ENCODE measurements at places on chromosomes 5 and 9.

- no peak for DNase-seq
These were observed 31.3 kb downstream of the SPRY4 start for GRCh38 chr5:142293486-142293885.

DNA sequence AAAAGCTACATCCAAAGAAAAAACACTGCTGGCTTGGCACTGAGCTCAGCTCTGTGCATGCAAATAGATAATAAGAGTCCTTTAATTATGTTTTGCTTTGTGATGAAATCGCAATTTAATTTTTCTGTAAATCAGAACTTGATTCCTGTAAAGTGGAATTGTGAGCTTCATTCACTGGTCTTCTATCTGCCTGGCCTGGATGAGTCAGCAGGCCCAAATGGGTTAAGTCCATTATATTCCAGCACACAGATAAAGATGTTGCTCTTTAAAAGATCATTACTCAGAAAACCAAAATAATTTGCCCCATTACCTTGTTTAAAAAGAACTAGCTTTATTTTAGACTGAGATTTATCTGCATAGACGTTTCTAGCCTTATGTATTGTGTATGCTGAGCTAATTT is 90.4 kb downstream of the CARTPT start:
- DNase-seq, result no peak

- no peak for DNase-seq
These were observed 28.8 kb upstream of the TTLL11 start for GRCh38 chr9:122121931-122122330.

DNA sequence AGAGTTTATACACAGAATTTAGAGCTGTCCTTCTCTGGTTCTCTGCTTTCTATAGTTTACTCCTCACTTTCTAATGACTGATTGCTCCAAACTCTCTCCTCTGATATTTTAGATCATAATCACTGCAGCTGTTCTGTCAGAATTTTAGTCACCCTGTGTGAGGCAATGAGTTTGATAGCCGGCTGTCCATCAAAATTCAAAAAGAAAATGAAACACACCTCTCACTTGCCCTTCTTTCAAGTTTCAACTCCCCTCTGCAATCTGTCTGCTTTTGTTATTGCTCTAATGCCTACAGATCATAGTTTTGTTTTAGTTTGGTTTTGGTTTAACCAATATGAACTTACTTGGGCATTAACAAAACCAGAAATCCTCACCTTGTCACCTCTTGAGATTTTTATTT is 23.3 kb upstream of the ABLIM3 start:
- DNase-seq, result no peak

GRCh38 chr9:104527109-104527508 is at the start of gene OR13C4:
OR13C4 (minus strand) TSS chr9:104527209; CDS start chr9:104527209, 0 bp downstream.
- no peak for DNase-seq

- no peak for DNase-seq
These were observed 1.8 kb downstream of the GZMA start for GRCh38 chr5:55104036-55104772.

DNA sequence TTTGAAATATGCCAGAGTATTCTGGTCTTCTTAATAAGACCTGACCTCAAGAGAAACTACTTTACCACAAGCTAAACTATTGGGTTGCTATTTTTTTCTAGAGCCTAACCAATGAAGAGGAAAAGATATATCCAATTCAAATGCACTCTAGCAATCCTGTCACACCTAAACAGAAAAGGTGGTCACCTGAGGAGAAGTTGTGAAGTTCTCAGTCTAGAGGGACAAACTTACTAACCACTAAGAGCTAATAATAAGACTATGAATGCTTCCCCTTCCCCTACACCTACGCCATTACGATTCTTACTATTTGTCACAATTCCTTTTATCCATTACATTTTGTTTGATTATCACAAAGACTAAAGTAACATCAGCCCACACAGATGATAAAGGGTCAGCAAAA is 29.7 kb downstream of the RLN2 start:
- no peak for DNase-seq

- DNase-seq, result no peak
These were observed 35.3 kb downstream of the EQTN start for GRCh38 chr9:27261517-27262211.

DNA sequence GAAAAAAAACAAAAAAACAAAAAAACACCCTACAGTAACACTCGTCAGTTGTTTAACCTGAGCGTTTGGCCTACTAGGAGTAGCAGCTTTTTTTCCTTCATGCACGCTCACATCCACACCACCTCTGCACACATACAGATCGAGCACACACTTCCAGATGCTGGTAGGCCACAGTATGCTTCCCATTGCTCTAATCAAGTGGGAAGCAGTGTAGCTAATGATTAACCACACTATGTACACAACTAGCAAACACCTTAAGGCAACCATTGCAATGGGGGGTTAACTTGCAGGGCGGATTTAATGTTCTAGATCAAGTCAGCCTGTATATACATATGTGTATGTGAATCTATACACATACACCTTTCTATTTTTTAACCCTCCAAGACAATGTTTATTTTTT is 65.5 kb upstream of the GLRX start:
- DNase-seq, result no peak

DNA sequence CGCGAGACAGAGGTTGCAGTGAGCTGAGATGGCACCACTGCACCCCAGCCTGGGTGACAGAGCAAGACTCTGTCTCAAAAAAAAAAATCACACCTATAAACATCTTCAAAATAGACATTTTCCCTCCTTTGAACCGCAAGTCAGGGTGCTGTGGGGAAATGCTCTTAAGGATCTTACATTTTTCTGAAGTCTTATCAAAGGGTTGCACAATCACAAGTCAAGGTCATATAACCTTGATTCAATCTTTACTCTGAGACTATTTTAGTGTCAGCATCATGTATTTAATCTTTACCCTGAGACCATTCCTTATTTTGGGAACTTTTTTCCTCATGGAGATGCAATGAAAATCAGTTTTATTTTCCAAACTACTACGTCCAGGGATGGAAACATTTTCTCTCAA is 62.8 kb upstream of the RANBP3L start:
- DNase-seq, result no peak

DNA sequence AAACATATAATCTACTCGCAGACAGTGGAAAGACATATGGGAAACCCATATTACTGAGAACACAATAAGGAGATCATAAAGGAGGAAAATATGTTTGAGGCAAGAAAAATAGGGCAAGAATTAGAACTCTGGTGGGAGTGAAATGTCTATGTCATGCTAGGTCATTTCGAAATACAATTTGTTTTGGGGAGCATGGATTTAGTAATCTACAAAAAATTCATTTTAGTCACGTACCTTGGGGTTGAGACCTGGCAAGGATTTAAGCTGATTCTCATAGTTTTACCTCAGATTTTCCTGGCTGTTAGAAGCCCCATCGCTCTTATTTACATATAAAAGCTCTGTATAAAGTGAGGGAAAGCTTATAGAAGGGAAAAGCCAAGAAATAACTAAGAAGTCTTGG is 11.5 kb upstream of the CSNK1G3 start:
- DNase-seq, result no peak

DNA sequence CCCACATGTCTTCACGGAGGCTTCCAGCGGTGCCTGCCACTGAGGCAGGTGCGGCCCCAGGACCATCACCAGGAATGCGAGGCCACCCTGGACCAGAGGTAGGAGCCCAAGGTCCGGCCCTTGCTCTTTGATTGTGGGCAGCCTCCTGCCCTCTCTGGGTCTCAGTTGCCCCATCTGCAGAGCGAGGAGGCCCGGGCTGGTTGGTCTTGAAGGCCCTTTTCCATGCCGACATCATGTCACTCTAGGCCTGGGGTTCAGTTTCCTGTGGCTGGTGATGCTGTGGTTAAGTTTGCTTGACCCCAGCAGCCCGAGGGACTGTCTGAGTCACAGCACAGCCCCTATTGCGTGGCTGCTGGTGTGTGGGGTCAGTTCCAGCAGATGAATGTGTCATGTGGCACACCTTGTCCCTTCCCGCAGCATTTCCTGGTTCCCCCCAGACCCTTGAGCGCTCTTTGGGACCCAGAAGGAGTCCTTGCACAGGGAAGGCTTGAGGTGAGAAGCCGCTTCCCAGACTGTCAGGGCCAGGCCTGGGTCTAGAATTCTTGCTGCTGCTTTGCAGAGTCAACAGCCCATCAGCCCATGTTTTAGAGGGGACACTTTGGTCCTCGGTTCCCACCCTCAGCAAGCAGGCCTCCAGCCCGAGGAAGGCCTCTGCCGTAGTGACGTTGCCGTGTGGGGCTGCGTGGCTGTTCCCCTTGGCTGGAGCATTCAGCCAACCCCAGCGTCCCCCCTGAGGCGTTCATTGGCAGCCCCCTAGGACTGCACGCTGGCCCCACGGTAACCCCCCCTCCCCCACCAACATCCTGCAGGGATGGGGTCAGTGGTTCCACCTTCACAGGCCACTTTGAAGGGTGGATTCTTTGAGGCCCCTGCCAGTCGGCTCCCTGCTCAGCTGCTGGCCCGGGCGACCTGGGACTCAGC is 31.0 kb upstream of the HMCN2 start:
- no peak for DNase-seq

DNA sequence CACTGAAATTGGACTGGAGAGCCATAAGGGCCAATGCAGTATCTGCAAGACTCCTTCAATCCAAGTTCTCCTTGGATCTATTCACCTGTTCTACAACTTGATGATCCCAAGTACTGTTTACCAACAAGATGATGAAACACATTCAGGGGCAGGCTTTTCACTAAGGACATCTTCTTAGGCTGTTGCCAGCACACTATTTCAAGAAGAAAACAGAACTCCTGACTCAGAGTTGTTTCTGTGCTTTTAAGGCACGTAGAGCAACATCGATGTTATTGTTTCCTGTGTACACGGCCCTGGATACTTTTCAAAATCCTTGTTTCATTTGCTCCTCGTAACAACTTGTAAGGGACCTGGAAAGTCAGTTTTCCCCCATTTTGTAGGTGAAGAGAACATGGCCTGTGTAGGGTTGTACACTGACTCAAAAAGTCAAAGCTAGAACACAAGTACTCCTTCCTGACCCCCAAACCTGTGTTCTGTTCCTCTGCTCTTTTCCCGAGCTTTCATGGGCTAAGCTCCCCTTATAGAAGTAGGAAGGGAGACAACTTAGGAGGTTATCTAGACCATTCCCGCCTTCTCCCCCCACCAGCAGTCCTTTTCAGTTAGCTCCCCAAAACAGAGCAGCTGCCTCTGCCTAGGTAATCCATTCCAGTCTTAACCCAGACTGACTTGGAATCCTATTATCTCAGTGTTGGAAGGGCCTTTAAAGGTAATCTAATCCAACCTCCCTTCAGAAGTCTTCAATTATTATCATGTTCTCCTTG is 5.2 kb upstream of the MGAT1 start:
- no peak for DNase-seq

GRCh38 chr5:88841212-88841611 is 41.8 kb downstream of the MEF2C start:
- DNase-seq, result no peak

DNA sequence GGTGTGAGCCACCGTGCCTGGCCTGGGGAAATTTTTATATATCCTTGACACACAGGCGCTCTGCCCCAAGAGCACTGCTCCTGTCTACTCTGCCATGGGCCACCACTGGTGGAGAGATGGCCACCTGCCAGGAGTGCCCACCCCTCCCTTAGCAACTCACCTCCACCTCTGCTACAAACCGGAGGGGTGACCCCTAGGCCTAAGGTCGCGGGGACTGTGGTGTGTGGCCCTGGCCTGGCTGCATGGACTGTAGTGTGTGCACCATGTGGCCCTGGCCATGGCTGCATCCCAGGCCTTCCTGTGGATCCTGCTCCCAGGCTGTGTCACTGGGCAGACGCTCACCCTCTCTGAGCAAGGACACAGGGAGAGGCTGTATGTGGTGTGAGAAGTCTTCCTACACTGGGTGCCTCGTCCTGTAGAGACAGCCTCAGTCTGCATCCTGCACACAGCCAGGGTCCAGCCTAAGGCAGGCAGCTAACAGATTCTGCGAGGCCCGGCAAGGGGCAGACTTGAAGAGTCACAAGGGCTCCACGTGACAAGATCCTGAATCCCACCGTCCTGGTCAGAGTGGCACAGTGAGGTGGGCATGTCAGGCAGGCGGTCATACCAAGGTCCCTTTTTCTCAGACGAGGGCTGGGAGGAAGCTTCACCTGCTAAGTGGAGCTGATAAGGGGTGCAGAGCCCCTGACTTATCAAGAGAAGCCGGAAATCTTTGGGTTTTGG is 10.3 kb downstream of the NINJ1 start:
- no peak for DNase-seq

DNA sequence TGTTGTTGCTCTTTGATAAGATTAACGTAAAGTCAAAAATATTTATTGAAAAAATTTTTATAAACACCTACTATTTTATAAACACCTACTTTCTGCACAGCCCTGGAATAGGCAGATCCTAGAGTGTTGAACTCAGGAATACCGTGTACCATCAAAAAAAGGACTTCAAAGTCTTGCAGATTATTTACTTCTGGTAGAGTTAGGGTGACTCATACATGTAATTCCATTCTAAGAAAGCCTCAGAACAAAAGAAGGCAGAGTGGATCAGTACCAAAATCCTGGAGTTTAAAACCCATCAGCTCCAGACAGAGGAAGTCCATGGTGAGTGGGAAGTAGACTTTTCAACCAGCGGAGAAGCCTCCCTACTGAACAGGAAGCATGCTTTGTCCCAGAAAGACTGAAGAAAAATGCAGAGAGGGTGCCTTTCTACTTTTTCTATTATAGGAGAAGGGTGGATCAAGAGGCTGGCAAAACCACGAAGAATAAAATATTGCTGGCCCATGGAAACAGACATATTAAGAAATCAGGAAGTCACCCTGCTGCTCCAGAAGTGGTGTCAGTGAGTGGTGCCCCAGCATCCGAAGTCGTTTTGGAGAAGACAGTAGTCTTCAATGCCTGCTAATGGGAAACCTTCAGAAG is 45.1 kb upstream of the DAB2 start:
- DNase-seq, result no peak

DNA sequence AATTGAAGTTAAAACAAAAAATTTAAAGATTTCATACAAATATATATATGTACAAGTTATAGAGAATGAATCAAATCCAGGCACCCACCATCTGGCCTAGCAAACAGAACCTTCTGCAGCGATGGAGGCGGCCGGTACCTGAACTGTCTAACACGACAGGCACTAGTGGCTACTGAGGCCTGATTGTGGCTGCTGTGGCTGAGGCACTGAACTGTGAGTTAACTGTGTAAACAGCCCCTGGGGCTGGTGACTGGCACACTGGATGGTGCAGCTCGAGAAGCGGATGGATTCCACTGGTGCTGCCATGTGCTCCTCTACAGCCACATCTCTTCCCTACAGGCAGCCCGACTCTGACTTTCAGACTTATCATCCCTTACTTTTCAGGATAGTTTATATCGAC is 82.4 kb downstream of the RAPGEF1 start:
- no peak for DNase-seq

DNA sequence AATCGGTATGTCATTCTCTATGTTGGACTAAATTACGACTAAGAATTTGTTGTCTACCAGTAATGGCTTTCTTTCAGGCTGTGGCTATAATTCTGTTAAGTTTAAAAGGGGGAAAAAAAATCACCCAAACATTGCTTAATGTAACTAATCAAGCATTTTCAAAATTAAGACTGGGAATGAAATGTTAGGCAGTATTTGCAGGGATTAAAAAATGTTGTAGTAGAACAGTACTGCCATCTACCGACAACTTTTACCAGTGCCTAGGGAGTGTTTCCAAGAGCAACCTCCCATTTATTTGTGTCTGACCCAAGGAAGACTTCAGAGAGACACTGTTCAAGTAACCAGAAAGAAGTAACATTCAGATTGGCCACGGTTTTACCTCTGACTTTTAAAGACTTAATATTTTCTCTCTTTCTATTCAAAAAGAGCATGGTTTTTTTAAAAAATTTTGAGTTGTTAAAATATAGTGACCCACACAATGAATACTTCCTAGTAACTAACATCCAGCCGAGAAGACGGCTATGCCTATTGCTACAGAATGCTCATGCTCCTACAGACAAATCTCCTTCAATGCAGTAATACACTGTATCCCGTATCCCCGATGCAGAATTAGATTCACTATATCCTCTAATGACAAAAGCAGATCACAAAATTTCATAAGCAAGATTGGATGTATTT is 92.4 kb downstream of the ARL15 start:
- no peak for DNase-seq
